Hindlimb muscle (tissue), 1 donor: ENCODE measurements at places on chromosomes 11 and 22. TPM values are rescaled to one million over a fixed set of nuclear protein-coding genes. Genes with fewer than 3 reads are reported as not detected.

The CRACR2B gene
- 17.3 TPM for polyA plus RNA-seq

The SLC17A6 gene
- polyA plus RNA-seq = not detected

DNA sequence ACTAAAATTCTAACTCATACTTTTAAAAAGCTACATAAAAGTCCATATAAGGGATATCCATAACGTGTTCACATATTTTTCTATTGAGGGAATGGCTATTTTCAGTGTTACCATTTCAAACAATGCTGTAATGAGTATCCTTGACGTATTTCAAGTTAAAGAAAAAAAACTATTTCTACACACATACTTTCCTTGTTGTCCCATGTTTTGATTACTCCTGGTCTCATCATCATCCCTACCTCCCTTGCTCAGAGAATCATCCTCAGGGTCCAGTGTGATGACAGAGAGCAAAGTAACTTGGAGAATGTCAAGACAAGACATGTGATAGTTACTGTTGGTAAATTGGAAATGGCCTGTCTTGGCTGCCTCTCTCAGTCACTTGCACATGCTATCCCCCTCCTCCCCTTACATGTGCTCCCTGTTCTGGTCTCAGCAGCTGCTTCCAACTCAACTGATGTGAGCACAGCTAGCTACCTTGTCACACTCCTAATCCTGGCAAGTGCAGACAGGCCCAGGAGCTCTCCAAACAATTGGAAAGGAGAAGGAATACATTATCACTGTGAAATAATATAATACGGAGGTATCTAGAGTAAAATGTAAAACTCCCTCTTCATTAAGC, 21.8 kb downstream of the NUMA1 start:
- no peak for DNase-seq

The RAB36 gene
- 1.9 TPM for polyA plus RNA-seq
